Frontal cortex (tissue), 4 donors: ENCODE measurements at places on chromosomes 4 and X. TPM values are rescaled to one million over a fixed set of nuclear protein-coding genes. Genes with fewer than 3 reads are reported as not detected.

Gene ENPP6
- 1.6 TPM for total RNA-seq

Gene RENBP
- 2.4 TPM for total RNA-seq

Gene RUFY3
- 669 TPM for total RNA-seq

Gene ZNF711
- 102 TPM for total RNA-seq

Gene SLC2A9
- total RNA-seq: 2.9 TPM

Gene PPP2R2C
- total RNA-seq: 46.9 TPM

- DNase-seq: no peak
These were observed 129.8 kb downstream of the PTTG2 start for GRCh38 chr4:38089961-38090360.

DNA sequence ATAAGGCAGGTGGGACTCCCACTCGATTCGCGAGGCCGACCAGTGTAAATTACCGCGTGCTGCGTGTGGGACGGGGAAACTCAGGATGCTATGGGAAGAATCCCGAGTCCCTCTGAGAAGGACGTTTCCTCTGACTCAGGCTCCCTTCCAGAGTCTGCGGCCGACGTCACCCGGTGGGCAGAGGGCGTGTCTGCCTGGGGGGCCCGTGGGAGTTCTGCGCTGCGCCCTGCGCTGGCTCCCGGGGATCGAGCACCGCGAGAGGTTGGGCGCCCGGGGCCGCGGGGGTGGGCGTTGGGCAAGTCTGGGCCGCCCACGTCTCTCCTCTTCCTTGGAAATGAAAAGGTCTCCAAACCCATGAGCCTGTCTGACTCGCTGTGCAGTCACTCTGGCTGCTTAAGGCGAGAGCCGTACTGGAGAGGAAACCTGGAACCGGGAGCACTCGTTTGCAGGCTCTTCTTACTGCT lies 568 bp downstream of the NIPAL1 start:
- DNase-seq: peak; percentile 65

DNA sequence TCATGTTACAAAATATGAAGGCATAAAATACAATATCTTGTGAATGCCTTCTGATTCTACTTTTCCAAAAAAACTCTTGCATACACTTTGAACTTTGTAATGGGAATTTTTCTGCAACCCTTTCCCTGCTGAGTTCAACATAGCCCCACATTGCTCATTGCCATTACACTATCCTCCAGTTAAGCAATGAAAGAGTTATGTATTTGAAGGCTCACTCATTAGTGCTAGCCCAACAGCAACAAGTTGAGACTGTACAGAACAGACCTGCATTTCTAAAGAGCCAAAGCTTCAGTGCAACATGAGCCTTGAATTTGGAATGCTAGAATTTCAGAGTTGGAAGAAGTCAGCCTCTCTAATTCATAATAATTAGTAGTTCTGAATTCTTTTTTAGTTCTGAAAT lies 44.4 kb upstream of the STAG2 start:
- no peak for DNase-seq

DNA sequence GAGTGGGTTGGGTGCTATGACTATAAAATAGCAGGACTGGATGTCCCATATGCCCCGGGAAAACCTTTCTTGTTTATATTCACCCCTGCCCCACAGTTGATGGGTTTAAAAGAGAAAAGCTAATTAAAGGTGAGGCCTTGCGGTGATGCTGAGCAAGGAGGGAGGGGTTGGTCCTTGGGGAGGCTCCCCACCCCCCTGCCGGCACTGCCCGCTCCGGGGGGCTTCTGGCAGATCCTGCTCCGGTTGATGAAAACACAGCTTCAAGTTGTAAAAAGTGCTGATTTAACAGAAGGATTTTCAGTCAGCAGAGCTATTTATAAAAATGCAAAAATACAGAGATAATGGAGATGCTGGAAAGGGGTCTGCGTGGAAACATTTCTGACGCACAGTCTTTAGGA lies 68.6 kb downstream of the MTMR1 start:
- DNase-seq: no peak

GRCh38 chr4:11525085-11525484 lies 96.4 kb upstream of the HS3ST1 start:
- no peak for DNase-seq

DNA sequence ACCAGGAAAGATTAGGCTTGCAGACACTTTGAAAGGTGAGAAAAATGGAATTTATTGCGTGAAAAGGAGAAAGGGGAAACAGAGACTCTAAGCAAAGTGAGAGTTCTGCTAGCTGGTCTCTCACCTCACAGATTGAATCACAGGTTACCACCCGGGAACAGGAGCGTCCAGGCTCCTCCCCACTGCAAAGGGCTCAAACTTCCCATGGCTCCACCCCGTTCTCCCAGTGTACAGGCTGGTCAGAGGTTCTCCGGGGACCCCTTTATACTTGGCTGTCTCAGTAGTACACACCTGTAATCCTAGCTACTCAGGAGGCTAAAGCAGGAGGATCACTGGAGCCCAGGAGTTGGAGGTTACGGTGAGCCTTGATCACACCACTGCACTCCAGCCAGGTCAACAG lies 44.0 kb upstream of the ABCG2 start:
- DNase-seq: no peak
